ENCODE measurements at places on chromosomes 1 and 21.

- DNase-seq, result no peak
Measured at GRCh38 chr1:174818014-174818616, 181.6 kb upstream of the CACYBP start.

GRCh38 chr1:234627009-234627950 is 17.3 kb upstream of the IRF2BP2 start:
- DNase-seq, result no peak

DNA sequence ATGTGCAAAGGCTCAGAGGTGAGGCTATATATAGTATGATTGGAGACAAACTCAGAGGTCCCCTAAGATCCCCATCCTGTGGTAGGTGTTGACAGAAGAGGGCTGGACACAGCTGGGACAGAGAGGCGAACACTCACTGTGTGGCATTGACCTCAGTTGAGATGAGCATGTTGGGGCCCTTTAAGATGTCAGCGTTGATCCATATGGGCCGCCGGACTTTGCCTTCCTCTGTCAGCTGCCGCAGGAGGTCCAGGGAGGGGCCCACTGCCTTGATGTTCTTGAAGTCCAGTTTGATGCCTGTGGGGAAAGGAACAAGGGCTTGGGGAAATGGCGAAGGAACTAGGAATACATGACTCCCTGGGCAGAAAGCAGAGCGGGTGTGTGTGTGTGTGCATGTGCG is 8.8 kb downstream of the FAM151A start:
- no peak for DNase-seq

DNA sequence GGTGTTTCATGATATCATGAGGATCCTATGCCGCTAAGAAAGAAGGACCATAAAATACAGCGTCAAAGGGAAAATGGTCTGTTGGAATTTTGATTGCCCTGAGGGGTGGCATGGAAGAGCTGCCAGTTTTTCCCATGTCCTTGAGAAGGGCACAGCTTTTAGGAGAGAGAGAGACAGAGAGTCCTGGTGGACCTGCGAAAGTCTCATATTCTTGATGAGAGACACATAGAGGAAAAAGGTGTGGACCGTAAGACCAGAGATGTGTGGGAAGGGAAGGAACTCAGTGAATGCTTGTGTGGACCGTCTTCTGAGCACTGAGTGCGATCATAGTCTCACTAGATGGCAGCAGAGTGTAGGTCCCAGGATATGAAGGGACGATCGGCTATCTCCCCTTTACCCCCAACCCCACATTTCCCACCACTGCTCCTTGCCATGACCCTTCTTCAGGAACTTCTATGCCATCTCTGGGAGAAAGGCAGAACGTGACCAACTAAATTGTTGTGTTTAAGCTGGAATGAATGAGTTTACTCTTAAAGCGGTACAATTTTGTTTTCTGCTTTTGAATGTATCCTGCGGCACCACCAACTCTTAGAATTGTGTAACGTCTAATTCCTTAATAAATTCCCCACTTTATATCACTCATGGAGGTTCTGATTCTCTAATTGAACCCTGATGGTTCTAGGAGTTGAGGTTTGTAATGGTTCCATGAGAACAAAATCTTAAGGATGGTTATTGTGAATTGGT is 117.7 kb downstream of the CTH start:
- peak; percentile 3 for DNase-seq

DNA sequence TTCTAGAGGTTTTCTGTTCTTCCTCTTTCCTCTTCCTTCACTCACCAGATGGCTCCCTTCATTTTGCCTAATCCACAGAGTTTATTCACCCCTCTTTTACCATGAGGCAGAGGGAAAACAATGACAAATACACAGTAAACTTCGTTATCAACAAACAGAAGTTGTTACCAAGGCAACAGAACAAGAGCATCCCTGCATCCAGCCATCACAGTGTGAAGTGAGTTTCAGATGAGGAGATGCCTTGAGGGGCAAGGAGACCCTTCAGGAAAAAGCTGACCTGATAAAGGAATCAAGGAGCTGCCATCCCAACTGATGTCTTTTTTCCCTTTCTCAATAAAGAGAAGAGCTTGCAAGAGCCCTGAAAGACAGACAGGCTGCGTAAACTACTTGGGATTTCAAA is 195.3 kb downstream of the BRINP2 start:
- DNase-seq, result no peak

DNA sequence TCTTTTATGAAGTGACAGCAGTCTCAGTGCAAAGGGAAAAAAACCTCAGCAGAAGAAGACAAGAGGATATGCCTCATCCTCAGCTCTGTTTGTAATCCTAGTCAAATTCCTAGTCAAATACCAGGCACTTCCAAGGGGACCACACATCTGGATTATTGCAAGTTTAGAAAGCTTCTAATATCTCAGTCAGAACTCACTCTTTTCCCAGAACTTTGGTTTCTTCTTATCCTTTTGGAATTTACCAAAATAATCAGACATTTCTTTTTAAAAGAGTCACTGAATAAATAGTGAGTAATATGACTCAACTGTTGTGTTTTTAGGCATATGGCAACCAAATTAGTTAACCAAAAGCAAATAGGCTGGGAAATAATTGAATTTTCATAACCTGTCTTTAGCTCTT is 47.8 kb downstream of the PRRX1 start:
- no peak for DNase-seq

DNA sequence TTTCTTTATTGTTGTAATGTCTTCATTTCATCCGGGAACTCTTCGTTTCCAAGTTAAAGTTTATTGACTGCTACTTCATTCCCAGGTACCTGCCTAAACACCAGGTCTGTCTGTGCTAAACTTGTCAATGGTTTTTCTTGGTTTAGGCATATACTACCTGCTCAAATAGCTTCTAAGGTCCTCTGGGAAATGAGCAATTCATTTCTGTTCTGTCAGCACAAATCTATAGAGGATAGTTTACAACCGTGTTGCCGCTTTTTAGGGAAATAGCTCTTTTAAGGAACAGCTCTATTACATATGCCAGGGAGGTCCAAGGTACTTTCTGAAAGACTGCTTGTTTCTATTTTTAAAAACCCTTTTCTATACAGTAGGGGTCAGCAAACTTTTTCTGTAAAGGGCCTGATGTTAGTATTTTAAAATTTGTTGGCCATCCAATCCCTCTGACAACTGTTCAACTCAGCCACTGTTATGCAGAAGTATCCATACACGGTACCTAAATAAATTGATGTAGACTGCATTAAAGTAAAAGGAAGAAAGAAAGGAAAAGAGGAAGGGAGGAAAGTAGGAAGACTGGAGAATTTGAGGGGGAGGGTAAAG is 222.7 kb upstream of the PTBP2 start:
- DNase-seq, result no peak

DNA sequence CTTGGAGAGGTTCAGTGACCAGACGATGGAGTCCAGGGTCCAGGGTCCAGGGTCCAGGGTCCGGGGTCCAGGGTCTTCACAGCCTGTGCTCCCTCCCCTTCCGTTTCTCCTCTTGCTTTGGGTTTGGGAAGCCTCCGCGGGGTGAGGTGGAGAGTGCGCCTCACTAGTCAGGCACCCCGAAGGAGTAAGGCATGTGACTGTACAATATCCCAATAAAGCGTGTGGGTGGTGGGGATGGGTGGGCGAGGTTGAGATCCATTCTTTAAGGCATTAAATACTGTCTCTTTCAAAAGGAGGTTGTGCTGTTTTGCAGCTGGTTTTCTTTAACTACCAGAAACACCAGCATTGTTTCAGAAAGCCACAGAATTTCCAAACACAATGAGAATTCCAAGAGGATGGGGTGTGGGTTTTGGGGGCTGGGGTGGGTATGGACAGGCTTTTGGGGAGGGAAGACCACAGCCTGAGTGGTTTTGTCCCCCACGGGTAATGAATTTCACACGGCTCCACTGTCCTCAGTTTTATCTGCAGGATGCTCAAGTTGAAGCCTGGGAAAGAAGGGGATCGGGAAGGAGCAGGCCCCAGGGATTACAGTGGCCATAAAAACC is 65.7 kb downstream of the KIF26B start:
- no peak for DNase-seq

DNA sequence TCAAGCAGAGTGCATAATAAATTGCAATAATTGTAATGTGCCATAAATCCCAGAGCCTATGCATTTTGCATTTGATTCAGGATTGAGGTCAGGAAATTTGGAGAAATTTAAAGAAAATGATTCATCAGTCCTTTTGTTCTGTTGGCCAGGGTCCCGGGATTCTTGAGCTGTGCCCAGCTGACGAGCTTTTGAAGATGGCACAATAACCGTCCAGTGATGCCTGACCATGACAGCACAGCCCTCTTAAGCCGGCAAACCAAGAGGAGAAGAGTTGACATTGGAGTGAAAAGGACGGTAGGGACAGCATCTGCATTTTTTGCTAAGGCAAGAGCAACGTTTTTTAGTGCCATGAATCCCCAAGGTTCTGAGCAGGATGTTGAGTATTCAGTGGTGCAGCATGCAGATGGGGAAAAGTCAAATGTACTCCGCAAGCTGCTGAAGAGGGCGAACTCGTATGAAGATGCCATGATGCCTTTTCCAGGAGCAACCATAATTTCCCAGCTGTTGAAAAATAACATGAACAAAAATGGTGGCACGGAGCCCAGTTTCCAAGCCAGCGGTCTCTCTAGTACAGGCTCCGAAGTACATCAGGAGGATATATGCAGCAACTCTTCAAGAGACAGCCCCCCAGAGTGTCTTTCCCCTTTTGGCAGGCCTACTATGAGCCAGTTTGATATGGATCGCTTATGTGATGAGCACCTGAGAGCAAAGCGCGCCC is 8.7 kb downstream of the PROX1 start:
- DNase-seq, result peak; percentile 56

- DNase-seq, result no peak
Measured at GRCh38 chr1:196960854-196961253, 16.5 kb upstream of the CFHR5 start.

GRCh38 chr1:193931356-193931755 is 744.9 kb upstream of the B3GALT2 start:
- DNase-seq, result no peak

- no peak for DNase-seq
Measured at GRCh38 chr1:186828611-186829454, at the start of gene PLA2G4A. TSS of gene PLA2G4A (plus strand) at chr1:186828949. CDS start at chr1:186854355, 25,406 bp downstream.

- no peak for DNase-seq
Measured at GRCh38 chr1:151290709-151291303, 8.7 kb downstream of the ZNF687 start.

- DNase-seq, result no peak
Measured at GRCh38 chr1:99358770-99359169, 94.5 kb downstream of the PLPPR4 start.

- no peak for DNase-seq
Measured at GRCh38 chr1:223023863-223024262, 119.2 kb downstream of the TLR5 start.

GRCh38 chr1:68230901-68231626 is 1.3 kb downstream of the WLS start:
- DNase-seq, result no peak

GRCh38 chr1:58573705-58574591 is 3.1 kb downstream of the TACSTD2 start:
- DNase-seq, result no peak

GRCh38 chr1:19046972-19047731 is 90.7 kb upstream of the IFFO2 start:
- no peak for DNase-seq

DNA sequence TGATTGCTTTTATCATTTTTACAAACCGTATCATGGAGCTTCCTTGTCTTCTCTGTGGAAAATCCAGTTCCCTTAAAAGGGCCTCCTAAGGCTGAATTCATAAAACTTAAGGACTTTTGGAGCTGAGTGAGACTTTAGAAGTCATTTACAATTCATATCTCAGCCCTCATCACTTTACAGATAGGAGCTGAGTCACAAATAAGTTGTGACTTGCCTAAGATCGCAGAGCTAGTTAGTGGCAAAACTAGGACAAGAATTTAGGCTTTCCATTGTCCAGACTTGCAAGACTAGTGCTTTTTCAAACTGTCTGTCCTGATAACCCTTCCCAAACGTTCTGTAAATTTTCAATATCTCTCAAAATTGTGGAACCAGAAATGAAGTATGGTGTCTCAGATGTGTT is 37.3 kb downstream of the C1orf21 start:
- DNase-seq, result no peak

DNA sequence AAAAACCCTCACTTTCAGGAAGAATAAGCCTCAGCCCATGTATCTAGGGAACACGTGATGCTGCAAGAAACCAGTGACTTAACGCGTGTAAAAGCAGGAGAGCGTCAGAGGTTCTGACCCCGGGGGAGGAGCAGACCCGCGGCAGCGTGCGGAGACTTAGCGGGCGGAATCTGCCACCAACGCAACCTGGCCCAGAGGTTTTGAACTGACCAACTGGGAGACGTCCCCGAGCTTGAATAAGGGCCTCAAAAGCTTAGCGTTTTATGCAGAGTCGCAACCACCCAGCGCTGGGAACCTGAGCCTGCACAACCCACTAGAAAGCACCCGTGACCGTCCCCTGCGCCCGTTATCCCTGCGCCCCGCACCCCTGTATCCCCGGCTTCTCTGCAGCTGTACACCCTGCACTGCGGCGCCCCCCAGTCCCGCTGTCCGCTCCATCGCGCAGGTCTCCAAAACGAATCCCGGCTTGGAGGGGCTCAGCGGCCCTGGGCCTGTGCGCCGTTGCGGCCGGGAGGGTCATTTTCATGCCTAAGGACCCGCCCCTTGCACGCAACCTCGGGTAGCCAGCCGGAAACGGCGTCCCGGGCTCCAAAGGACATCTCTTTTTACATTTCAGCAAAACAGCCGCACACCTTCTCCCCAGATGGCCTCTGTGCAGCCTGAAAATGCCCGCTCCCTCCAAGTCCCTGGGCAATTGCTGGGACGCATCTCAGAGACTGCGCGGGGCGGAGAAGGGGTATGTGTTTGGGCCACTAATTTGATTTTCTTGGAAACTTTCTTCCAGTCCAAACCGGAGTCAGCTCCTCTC is 29.4 kb upstream of the TRIM17 start:
- DNase-seq, result no peak

GRCh38 chr1:91015794-91016550 is 5.9 kb downstream of the ZNF644 start:
- no peak for DNase-seq

DNA sequence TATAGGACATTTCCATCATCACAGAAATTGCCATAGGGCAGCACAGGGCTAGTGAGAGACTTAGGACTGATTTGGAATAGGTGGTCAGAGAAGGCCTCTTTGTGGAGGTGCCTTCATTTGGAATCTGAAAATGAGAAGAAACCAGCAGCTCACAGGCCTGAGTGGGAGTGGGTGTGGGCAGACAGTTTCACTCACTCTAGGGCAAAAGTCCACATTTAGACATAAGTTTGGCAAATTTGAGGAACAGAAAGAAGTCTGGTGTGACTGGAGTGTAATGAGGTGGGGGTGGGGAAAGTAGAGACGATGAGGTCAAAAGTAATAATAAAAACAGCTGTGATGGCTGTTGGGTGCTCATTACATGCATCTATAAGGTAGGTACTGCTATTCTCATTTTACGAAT is 22.4 kb upstream of the BCAR3 start:
- DNase-seq, result peak; percentile 5

GRCh38 chr1:15180189-15180588 is 26.6 kb downstream of the TMEM51 start:
- peak; percentile 80 for DNase-seq

Data from hippocampal formation (tissue), 2 donors.